ENCODE measurements at places on chromosomes 4 and X.

- no peak for DNase-seq
Measured at GRCh38 chrX:8873956-8874355, 72.8 kb upstream of the FAM9A start.

DNA sequence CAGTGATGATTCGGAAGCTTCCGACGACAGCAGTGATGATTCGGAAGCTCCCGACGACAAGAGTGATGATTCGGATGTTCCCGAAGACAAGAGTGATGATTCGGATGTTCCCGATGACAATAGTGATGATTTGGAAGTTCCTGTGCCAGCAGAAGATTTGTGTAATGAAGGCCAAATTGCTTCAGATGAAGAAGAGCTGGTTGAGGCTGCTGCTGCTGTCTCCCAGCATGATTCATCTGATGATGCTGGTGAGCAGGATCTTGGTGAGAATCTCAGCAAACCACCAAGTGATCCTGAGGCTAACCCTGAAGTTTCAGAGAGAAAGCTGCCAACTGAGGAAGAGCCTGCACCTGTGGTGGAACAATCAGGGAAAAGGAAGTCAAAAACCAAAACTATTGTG is 14.2 kb downstream of the CXCR3 start:
- no peak for DNase-seq

GRCh38 chrX:10326578-10326977 is 169.8 kb downstream of the CLCN4 start:
- no peak for DNase-seq

DNA sequence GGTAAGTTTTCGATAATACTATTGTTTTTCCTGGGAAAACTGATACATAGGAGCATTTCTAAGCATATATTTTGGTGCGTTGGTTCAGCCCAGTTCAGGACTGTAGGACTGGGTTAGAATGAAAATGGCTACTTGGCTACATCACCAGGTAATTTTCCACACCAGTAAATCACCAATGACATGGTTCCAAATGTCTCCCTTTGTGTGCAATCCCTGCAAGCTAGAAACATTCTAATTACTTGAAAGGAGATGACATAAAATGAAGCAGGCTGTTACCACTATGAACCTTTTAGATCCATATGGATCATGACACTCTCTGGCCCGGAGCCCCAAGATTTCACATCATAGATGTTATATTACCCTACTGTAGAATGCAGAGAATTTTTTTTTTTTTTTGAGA is 577.4 kb upstream of the FTHL17 start:
- DNase-seq: no peak

GRCh38 chrX:132442691-132443090 is 46.1 kb downstream of the MBNL3 start:
- no peak for DNase-seq

DNA sequence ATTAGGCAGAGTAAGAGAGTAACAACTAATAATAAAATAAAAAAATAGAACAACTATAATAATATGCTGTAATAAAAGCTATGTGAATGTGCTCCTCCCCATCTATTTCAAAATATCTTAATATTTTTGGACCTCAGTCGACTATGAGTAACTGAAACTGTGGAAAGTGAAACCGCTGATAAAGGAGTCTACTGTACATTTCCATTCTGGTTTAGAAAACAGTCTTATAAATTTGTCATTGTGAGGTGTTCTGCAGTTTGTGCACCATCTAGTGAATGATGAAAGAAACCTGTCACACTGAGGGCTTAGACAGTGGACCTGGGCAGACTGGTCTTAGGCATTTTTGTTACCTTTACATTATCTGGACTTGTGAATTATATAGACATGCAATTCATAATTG is 42.0 kb downstream of the TMEM150C start:
- DNase-seq: no peak

- no peak for DNase-seq
Measured at GRCh38 chrX:97168646-97169045, 284.9 kb downstream of the RPA4 start.

DNA sequence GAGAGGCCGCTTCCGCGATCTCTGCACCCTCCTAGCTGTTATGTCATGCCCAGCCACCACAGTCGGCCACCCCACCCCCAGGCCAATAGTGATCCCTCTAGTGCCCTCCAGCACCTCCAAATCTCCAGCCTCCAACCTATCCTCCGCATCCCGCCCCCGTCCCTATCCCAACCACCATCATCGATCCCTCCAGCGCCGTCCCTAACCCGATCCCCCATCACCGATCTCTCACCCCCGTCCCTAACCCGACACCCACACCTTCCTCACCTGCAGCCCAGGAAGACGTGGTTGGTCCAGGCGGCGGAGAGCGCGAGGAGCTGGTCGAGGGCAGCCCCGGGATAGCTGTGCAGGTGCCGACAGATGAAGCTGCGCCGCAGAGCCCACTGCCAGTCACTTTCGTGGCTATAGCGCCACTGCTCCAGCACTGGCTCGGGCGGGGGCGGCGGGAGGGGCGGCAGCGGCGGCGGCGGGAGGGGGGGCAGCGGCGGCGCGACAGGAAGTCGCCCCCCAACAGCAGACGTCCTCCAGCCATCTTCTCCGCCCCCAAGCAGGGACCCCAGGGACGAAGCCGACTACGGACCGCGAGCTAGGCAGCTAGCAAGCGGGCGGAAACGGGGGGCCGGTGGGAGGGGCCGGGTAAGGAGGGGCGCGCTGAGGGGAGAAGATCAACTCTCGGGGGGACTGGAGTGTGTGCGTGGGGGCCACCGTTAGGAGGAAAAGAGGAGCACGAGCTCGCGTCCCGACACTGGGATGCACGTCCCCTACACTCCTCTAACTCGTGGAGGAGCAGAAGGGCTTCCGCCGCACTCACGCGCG is 552 bp downstream of the NKRF start:
- no peak for DNase-seq

DNA sequence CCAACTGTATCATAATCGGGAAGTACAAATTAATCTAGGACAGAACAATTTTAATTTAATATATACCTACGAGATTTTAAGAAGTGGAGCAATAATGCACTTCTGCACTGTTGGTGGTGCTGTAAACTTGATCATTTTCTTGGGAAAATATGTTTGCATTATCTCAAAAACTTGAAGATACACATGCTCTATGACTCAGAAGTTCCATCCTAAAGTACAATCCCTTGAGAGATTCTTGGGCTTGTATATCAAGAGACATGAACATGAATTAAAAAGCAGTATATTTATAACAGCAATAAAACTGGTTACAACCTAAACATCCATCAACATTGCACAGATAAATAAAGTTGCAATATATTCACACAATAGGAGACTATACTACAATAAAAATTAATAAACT is 168.8 kb downstream of the CLCN4 start:
- DNase-seq: no peak

DNA sequence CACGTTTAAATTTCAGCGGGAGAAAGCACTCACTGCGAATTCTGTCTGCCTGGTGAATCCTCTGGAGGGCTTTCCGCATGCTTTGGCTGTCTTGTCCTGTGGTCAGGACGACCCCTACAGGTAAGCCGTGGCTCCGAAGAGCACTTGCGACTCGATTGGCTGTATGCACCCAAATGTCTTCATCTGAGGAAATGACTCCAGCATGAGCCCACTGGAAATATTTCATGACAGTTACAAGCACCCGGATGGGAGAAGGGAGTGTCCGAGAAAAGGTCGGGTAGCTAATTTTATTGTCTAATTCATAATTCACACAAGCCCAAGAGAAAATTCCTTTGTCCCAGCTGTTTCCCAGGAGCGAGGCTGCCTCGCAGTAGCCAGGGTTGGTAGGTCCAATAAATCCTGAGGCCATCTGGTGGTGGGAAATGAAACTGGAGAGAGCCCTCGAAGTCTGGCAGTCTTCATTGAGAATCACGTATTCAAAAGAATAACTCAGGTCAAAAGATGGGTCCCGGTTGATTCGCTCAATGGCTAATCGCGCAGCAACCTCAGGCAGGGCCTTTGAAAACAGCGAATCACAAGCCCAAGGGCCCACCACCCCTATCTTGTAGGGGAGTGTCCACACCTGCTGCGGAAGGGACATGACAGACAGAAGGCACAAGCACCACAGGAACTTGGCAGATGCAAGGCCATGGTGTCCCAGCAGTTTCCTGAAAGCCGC is 6.6 kb downstream of the GUCY2F start:
- peak; percentile 34 for DNase-seq

- no peak for DNase-seq
Measured at GRCh38 chrX:19650996-19651395, 135.7 kb upstream of the MAP3K15 start.

GRCh38 chr4:173424899-173425805 is 26.2 kb upstream of the SCRG1 start:
- no peak for DNase-seq

DNA sequence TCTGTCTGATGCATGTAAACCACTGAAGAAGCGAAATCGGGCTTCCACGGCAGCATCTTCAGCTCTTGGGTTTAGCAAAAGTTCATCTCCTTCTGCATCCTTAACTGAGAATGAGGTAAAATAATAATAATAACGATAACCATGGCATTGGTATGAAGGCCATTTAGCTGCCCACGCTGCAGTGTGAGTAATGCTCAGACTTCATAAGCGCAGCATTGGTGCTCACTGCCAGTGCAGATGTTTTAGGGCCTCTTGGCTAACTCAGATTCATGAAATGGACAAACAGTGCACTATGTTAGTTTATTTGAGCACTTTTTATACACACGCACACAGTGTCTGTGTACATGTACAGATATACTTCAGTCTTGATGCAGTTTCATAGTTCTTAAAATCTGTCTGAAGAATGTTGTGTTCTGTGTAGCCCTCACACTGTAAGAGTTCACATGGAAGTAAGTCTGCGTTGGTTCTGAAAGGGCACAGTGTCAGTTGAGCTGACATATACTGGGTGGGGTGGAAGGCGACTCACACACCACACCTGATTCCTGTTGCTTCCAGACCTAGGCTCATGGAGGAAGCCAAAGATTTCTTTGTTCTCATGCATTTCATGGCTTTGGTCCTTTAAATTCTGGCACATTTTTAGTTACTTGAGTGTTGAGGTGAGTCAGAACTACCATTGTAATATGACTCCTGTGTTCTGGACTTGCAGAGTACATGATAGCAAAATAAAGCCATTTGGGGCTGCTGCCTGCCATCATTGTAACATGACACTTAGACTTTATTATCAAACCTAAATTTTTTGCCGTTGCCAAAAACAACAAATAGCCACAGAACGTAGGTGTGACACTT is 68.7 kb downstream of the NSD2 start:
- DNase-seq: no peak

DNA sequence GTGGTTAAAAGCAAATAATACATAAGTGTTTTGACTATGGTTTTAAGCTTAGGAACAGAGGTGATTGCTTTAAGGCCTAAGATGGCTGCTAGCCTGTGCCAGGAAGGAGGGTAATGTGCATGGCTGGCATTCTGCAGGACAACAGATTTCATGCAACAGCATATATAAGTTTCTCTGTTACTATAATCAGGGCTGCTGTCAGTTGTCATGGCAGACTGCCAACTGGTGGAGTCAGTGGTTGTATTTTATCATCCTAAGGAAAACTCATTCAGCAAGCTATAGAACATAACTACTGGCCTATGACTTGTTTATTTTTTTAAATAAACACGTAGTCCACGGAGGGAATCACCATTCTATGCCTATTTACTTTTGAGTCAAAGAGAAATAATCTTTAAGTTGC is 77.7 kb upstream of the DCAF8L1 start:
- DNase-seq: no peak

DNA sequence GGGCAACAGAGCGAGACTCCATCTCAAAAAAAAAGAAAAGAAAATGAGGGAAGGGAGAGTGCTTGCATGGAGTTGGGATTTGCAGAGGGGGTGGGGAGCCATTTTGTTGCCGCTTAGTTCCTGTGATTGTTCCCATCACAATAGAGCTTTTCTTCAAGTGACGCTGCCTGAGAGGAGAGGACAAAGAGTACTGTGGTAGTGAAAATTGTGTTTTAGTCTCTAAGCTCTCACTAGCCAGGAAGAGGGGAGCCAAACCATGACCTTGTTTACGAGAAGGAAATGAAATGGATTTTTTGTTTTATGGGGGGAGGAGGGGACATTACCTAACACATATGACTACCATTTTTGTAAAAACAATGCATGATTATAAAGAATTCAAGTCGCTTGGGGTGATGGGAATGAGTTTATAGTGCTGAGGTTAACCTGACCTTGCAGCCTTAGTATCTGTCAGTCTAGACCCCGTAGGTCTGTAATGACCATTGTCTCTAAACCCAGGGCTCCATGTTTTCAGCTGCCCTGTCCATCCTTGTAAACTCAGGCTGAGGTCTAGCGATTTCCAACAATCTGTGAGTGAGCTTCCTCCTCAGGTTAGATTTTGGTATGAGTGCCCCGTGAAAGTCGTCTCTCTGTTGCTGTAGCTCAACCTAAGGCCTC is 18.8 kb downstream of the SRD5A3 start:
- DNase-seq: no peak

GRCh38 chrX:55742649-55743048 is 25.1 kb downstream of the RRAGB start:
- no peak for DNase-seq

- DNase-seq: no peak
Measured at GRCh38 chr4:125131891-125132680, 182.7 kb upstream of the FAT4 start.

- no peak for DNase-seq
Measured at GRCh38 chr4:156945532-156945931, 26.1 kb downstream of the PDGFC start.

DNA sequence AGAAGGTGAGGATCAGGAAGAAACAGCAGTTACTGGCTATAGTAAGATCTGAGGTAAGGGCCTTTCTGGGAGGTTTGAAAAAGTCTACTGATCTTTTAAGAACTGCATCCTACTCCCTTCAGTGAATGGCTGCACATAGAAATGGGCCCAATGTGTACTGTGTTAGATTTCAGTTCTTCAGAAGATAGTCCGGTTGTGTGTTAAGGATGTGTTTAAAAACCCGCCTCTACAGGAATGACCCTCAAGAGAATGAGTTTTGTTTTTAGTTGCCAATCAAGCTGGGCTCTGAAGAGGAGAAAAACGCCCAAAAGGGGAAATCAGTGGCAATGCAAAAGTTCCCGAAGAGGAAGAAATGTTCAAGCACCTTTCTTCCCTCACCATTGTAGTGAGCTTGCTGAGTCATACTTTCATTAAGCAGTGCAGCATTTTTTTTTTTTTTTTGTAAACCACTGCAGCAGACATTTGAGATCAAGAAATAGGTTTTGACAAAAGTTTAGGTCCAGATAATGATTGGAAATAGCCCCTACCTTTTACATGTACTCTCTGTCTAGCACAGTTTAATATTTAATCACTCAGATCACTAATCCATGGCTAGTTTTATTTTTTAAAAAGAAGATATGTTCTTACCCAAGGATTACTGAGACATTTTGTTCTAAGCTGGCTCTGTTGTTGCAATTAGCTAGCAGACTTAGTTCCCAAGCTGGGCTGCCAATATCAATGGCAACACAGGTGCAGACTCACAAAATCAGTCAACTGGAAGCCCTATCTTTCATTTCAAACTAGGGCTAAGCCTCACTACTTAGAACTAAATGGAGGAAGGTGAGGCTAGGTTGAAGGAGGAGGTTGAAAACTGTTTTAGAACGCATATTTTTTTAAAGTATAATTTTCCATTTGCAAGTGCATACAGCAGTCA is 7.0 kb upstream of the TRPC5OS start:
- DNase-seq: no peak
